ENCODE measurements at places on chromosomes 2 and 18.

- no peak for DNase-seq
Measured at GRCh38 chr2:15756011-15756550, 164.4 kb downstream of the DDX1 start.

DNA sequence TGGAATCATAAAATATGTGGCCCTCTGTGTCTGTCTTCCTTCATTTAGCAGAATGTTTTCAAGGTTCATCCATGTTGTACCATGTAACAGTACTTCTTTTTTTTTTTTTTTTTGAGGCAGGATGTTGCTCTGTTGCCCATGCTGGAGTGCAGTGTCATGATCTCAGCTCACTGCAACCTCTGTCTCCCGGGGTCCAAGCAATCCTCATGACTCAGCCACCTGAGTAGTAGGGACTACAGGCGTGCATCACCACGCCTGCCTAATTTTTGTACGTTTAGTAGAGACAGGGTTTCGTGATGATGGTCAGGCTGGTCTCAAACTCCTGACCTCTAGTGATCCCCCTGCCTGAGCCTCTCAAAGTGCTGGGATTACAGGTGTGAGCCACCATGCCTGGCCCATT is 31.2 kb downstream of the RAB1A start:
- no peak for DNase-seq

DNA sequence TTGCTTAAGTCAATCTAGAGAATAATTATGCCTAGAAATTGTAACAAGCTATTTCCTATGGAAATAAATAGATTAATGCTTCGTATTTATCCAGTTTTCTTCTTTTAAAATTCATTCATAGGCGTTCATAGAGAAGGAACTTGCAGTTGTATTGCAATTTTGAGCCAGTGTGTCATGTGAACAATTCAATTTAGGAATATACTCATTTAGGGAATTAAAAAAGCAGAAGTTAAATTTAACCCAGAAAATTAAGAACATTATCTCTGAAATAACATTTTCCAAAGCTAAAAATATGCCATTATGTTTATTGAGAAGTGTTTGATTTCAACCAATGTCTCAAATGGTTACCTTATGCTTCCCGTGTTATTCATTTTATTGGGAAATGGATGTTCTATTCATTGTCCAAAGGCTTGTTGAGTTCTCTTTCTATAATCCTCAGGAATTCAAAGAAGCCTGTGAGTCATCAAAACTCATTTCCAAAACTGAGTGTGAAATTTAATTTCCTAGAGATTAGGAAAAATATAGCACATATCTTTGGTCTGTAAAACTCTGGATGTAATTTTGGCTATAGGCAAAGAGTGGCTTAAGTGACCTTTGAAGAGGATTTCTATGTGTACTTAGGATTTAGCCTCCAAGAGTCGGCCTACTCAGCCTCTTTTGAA is 99.7 kb downstream of the SLC8A1 start:
- DNase-seq: no peak

DNA sequence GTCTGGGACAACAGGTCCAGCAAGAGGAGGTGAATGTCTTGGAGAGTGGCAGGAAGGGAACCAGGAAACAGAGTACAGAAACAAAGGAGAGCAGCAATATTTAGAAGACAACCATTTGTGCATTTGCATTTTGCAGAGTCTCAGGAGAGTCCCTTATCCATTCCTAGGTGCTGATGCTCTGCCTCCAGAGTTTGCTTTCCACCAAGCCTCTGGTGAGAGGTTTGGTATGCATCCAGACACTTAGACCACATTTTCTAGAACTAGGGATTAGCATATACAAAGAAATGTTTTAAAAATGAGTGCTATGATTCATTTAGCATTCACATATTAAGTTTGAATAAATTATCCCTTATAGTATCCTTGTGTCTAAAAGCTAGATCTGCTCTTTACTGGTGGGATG is 18.5 kb upstream of the LRATD1 start:
- no peak for DNase-seq

GRCh38 chr2:183214680-183215079 is 90.4 kb downstream of the NUP35 start:
- DNase-seq: no peak

DNA sequence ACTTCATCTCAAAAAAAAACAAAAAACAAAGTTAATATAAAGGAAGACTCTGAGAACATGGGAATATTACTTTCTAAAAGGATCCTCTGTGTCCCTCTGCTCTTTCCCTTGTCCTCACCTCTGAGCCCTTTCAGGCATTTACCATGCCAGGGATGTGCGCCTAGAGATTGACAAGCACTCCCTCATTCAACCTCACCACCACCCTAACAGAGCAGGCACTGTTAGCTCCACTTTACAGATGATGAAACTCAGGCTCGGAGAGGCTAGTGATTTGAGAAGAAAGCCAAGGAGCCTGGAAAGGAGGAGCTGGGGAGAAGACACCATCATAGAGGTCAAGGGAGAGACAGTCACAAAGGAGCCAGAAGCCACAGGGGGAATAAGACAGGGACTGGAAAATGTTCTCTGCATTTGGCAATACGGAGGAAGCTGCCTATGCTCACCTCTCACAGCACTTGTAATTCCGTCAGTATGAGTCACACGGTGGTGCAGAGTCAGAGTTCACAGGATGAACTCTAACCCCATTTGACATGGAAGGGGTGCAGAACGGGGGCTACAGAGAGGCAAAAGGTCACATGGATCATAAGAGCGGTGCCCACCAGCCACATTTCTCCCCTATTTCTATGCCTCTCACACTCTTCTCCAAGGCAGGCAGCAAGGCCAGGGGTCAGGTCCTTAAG is 101.8 kb upstream of the NFU1 start:
- DNase-seq: no peak

GRCh38 chr2:79971807-79972206 is 332.7 kb downstream of the LRRTM1 start:
- no peak for DNase-seq

- no peak for DNase-seq
Measured at GRCh38 chr18:63784787-63785452, 9.7 kb downstream of the SERPINB7 start.

DNA sequence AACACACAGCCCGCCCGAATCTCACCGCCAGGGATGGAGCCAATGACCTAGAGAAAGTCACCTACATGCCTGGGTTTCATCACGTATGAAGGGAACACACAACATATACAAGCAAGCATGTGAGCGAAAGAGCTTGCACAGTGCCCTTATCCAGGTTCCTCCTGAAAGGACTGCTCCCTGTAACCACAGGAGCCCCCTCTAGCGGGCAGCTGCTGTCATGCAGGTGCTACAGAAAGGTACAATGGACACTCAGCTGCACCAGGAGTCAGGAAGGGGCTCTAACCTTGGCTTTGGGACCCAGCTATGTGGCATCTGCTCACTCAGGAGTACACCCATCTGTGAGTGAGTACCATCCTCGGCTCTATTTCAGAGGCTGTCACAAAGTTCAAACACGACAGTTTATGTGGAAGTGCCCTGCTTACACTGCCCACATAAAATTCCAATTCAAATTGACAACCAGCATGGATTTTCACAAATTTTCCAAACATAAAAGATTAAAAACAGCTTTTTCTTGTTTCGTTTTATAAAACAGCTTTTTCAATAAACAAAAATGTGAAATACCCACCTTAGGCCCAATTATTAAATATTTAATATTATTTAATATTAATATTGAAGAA is 3.5 kb downstream of the NDUFA10 start:
- peak; percentile 42 for DNase-seq

DNA sequence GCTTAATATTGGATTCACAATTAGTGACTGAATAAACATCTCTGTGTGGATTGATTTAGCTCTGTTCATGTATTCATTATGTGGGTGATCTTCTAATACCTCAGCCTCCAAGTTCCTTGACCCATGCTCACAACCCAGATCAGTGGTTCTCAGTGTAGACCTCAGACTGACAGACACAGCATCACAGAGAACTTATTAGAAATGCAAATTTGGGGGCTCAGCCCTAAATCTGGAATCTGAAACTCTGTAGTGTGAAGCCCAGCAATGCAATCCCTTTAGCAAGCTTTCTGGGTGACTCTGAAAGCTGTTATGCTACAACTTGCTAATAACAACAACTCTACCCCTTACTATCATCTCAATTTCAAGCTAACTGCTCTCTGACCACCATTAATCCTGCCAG is 273.1 kb upstream of the FANCL start:
- no peak for DNase-seq

- no peak for DNase-seq
Measured at GRCh38 chr18:45430041-45430440, 185.2 kb upstream of the SLC14A2 start.

GRCh38 chr2:126241001-126241400 is 415.0 kb upstream of the GYPC start:
- no peak for DNase-seq

DNA sequence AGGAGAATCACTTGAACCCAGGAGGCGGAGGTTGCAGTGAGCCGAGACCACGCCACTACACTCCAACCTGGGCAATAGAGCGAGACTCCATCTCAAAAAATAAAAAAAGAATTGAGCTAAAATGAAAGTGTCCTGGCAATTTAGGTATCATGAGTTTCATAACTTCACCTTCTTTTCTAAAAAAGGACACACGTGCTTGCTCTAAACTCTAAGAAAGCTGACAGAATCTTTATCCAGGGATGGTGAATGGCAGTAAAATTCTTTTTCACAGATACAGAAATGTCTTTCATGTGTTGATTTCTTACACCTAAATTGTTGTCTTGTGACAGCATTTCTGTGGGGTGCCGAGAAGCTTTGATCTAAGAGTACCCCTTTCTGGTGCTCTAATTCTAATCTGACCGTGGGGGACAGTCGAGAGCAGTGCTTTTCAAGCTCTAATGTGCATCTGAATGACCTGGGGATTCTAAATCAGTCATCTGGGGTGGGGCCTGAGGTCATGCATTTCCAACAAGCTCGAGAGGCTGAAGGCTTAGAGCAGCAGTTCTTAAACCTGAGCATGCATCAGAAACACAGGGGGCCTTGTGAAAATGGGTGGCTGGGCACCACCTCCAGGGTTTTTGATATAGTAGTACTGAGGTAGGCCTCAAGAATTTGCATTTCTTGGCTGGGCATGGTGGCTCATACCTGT is 42.1 kb upstream of the REL start:
- no peak for DNase-seq

DNA sequence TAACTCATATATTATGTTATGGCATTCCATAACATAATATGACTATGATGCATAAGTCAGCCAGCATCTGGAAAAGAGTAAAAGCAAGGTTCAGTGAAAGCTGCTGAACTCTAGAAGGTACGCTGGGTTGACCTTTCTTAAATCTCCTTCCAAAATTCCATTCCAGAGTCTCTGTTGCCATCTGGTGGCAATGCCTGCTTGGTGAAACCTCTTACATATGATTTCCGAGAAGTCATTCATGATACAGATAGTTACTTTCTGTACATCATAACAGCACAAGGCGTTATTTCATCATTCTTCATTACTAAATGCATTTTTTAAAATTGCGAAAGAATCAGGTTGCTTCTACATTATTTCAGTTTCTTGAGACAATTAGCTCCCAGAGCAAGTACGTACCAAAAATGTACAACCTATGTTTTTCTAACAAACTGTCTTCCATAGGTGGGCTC is 7.0 kb upstream of the EPG5 start:
- DNase-seq: peak; percentile 14

DNA sequence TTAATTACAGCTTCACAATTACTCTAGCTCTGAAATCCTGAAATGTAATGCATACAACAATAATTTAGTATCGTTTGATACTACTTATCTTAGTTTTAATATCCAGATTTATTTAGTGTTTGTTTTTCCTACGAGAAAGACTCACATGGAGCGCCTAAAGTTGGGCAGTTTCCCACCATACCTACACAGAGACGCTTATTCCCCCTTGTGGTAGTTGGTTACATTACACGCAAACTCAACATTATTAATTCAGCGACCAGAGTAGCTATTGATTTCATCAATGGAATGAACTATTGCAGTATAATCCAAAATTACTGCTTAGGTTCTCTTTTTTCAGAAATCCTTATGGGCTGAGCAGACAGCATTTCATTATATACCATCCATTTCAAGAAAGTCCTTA is 164.0 kb upstream of the REG3G start:
- no peak for DNase-seq

DNA sequence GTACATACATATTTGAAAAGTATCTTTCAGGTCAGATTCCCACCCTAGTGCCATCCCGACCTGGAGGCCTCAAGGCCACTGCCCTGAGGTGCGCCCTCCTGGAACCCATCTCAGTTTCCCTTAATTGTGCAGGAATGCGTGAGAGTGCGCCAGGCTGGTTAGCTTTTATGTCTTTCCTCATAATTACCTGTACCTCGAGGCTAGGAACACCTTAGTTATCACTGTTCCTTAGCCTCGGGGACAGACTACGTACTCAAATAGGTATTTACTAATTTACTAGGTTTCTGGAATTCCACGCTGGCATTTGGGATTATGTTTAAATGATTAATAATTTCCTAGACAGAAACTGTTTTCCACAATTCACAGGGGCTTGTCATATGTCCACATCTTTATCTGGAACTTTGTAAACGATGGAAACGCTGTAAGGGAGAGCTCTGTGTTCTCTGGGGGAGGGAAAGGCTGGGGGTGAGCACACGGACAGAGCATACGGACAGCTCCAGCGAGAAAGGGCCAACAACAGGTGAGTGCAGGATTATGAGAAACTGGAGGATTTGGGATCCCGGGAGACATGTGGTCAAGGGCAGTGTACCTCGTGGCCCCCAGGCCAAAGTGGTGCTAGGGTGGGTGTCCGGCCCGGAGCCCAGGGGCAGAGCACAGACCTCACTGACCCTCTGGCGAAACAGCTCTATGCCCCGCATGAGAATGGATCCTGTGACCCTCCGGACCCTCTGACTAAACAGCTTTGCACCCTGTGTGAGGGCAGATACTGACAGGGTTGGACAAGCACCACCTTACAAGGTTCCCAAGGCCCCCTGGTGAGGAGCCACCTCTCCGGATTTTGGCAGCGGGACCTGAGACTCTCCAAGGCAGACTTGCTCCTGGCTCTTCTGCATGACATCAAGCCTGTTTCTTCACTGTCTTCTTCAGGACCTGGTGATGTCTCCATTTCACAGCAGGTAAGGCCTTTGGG is 102.0 kb upstream of the PXDN start:
- DNase-seq: no peak

GRCh38 chr18:28607991-28608390 is 431.1 kb upstream of the CDH2 start:
- DNase-seq: no peak

- DNase-seq: no peak
Measured at GRCh38 chr2:97785818-97786217, 72.4 kb downstream of the ZAP70 start.

DNA sequence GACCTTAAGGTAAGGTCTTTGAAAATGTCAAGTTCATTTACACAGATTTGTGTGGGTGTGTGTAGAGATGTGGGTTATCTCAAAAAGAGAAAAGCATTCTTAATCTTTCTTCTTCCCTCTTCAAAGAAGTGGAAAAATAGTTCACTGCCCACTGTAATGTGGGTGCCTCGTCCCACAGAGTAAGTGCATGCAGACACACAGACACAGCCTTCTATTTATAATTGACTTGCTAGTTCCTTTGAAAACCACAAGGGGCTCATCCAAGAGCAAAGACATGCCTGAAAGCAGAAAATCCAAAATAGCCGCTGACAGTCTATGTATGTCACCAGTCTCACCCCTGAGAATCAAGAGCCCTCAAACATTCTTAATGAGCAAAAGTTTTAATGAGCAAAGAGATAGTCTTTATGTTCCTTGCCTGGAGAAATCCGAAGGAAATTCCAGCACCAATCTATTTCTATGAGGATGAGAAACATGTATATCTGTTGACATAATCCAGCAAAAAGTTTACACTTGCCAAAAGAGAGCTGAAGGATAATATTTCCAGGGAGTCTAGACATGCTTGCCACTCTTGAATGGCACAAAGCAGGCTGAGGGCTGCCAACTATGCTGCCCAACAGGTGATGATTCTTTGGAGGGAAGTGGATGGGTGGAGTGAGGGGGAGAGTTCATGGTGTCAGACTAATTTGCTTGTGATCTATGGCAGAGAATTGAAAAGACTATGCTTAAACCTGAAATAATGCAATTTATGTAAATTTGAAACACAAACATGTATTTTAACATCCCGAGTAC is 93.9 kb downstream of the ACVR1 start:
- no peak for DNase-seq
